Activated CD8-positive, alpha-beta memory T cell treated with anti-CD3 and anti-CD28 coated beads, Interleukin-2, amount 50 U/mL, for 4 hours (primary cell): ENCODE measurements at places on chromosomes 12 and 14.
A peak's percentile ranks its signal among the peaks of the same experiment; 100 is the strongest.

DNA sequence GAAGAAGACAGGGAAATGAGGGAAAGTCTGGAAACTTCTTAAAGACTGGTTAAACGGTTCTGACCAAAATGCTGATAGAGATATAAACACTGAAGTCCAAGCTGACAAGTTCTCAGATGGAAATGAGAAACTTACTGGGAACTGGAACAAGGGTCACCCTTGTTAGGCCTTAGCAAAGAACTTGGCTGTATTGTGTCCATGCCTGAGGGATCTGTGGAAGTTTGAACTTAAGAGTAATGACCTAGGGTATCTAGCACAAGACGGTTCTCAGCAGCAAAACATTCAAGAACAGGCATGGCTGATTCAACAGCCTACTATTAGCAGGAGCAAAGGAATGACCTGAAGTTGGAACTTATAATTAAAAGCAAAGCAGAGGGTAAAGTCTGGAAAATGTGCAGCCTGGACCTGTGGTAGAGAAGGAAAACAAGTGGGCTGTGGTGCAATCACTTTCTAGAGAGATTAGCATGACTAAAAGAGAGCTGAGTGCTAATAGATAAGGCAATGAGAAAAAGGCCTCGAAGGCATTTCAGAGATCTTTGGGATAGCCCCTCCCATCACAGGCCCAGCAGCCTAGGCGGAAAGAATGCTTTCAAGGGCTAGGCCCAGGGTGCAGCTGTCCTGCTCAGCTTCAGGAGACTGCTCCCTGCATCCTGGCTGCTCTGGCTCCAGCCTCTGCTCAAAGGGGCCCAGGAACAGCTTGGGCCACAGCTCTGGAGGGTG is 60.3 kb downstream of the ATP2B1 start:
- no peak for DNase-seq

GRCh38 chr12:73629893-73630831 is 907.5 kb upstream of the ATXN7L3B start:
- DNase-seq: no peak

DNA sequence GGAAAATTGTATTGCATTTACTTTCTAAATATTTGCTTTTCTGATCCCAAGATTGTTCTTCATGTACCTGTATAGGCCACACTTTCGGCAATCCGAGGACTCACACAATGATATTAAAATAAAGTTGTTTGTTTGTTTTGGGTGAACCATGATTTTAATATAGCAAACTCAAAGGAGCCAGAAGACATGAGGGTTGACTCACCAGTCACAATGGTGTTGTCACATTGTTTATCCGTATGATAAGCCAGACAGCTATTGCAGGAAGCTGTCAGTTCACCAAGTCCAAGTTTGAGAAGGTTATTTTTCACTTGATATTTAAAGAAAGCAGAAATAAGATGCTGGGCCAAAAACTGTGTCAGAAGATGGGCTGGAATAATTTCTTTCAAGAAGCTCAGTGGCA is 67.1 kb upstream of the CPM start:
- no peak for DNase-seq

DNA sequence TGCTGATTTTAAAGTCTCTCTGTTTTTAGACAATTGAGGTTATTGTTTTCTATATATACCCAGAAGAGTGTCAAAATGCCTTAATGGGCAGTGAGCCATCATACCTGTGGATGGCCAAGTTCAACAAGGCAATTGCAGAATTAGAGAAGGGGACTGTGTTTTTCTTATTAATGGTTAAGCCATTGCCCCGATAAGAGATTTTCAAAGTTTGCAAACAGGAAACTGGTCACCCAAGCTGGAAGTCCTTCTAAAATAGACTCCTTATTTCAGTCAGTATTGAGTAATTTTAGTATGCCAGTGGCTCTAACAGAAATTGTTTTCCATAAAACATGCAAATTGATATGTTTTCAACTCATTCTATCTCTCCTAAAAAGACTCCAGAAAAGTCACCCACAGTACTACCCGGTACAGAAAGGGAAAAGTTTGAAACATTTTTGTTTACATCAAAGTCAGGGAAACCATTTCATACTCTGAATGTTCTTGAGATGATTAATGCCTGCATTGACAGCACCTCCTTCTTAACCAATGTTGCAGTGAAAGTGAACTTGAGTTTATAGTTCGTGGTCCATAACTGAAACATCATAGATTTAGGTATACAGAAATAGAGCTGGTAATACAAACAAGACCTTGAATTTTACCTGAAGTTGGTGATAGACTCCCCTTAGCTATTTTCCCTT is 191.1 kb downstream of the TMX1 start:
- no peak for DNase-seq

- DNase-seq: no peak
Measured at GRCh38 chr12:77685112-77685511, 145.6 kb upstream of the NAV3 start.

GRCh38 chr12:12582193-12582881 is 19.7 kb upstream of the DUSP16 start:
- DNase-seq: no peak

DNA sequence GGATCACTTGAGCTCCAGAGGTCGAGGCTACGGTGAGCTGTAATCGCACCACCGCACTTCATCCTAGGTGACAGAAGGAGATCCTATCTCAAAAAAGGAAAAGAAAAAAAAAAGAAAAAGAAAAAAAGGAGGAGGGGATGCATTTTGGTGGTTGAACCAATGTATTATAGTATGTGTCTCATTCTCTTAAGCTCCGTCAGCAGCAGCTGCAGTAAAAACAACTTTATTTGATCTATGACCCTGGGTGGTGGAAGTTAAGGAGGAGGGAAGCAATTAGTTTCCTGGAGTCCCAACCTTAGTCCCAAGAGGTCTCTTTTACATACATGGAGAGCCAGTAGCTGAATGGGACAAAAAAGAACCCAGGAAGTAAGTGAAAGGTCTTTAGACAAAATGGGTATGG is 26.8 kb upstream of the APOF start:
- DNase-seq: no peak

GRCh38 chr14:90995785-90996184 is 64.7 kb downstream of the RPS6KA5 start:
- DNase-seq: no peak

GRCh38 chr14:103872481-103873113 is 25.2 kb upstream of the PPP1R13B start:
- DNase-seq: no peak

GRCh38 chr14:68263563-68264259 is 444.1 kb downstream of the RAD51B start:
- no peak for DNase-seq

DNA sequence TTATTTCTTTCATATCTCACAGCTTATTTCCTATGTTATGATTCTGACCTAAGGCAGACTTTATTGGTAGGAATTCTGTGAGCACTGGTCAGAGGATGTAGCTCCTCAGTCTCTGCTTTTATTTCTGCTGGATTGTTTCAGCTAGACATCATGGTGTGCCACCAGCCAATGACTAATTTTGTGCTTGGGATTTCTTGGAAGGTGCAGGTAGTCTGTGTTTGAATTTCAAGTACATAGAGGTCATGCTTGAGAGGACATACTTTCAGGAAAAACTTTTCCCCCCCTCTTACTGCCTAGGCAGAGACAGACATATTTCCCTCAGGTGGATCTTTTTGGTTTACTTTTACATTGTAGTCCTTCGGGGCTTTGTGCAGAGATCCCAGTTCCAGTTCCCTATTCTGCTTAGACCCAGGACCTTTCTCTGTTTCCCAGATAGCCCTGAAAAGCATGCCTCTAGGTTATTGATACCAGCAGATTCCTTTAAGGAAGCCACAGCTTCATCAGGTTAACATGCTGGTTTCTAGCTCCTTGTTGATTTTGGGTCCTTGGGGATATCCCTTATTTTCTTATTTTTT is 28.6 kb downstream of the BRMS1L start:
- DNase-seq: no peak

GRCh38 chr12:58741226-58741625 is 179.1 kb downstream of the LRIG3 start:
- DNase-seq: no peak

- DNase-seq: peak; percentile 25
Measured at GRCh38 chr12:2291182-2291832, 238.5 kb downstream of the CACNA1C start.

DNA sequence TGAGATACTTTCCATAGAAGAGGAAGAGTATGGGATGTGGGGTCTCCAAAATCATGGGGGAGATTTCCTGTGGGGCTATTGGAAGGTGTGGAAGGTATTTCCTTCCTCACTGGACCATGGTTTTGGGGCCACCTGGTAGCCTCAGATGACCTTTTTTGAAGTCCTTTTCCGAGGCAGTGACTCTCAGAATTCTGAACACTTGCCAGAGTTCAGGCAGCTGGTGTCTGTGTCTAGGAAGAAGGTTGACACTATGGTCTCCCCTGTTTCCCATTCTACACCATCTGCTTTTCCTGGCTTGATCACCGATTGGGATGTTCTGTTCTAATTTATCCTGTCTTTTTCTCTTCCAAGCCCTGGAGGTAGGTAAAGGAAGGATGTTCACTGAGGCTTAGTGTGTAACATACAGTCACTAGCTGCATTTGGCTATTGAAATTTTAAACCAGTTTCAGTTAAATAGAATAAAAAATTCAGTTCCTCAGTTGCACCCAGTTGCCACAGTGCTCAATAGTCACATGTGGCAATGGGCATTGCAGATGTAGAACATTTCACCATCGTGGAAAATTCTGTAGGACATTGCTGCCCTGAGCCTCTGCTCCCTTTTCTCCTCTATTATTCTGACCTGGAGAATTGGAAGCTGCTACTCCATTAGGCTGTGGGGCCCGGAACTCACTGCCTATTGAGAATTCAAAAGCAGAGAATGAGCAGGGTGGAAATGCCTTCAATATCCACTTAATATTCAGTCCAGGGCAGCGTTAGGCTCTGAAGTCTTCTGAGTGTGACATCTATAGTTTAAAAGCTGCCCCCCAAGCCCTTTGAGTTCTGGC is 11.0 kb upstream of the PLEKHG3 start:
- no peak for DNase-seq

GRCh38 chr14:29242755-29243754 is 476.5 kb downstream of the FOXG1 start:
- DNase-seq: no peak

GRCh38 chr12:47223848-47224213 is 144.1 kb upstream of the AMIGO2 start:
- no peak for DNase-seq

GRCh38 chr12:106488884-106489283 is 93.9 kb upstream of the RFX4 start:
- DNase-seq: no peak

DNA sequence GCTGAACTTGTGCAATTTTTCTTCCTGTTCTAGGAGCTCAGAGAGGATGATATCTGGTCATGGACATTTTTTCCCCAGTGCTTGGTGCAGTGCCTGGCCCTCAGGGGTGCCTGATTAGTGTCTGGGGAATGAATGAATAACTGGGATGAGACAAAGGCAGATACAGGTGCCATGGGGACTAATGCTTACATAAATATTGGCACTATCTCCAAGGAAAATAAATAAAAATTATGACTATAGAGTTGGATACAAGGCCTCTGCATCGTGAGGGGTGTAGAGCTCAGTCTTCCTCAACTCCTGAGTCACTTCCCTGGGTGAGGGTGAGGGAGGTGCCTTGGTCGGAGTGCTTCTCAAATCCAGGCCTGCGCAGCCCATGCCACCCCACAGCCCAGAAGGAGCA is 188.6 kb downstream of the KCNA5 start:
- DNase-seq: no peak

DNA sequence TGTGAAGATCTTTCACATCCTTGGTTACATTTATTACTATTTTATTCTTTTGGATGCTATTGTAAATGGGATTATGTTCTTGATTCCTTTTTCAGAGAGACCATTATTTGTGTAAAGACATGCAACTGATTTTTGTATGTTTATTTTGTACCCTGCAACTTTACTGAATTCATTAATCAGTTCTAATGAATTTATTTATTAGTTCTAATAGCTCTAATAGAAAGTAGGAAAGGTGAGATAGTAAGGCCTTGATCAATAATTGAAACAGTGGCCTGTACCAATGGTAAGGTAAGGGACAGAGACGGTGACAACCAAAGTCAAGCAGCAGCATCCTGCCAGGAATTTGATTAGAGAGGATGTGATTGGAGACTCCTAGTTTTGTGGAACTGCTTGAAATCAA is 224.1 kb downstream of the PHLDA1 start:
- DNase-seq: no peak

DNA sequence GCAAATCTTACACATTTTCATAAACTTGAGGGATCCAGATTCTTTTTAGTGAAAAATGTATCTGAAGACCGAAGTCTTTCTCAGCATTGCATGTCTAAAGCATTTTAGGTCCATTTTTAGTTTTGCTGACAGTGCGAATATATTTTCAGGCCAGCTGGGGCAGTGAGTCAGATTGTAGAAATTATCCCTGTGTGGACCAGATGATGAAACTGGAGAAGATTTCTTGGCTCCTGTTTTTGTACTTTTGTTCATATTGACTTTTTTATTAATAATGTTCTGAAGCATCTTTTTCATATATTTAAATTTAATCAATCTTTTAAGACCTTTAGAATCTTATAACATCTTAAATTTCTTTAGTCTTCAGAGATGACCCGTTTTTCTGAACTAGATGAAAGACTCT is 173.1 kb downstream of the FLRT2 start:
- DNase-seq: no peak

- DNase-seq: no peak
Measured at GRCh38 chr14:104739026-104739425, 13.9 kb upstream of the SIVA1 start.

GRCh38 chr12:72282721-72283120 is 10.6 kb downstream of the TRHDE start:
- no peak for DNase-seq

- peak; percentile 27 for DNase-seq
Measured at GRCh38 chr12:47949441-47950341, 13.7 kb upstream of the TMEM106C start.

- no peak for DNase-seq
Measured at GRCh38 chr12:52055731-52056711, 4.8 kb downstream of the NR4A1 start.

GRCh38 chr12:112217647-112218046 is 92.3 kb downstream of the TRAFD1 start:
- no peak for DNase-seq

- no peak for DNase-seq
Measured at GRCh38 chr12:40946612-40947194, 241.4 kb upstream of the PDZRN4 start.

- no peak for DNase-seq
Measured at GRCh38 chr14:35927727-35928126, 101.6 kb downstream of the BRMS1L start.

DNA sequence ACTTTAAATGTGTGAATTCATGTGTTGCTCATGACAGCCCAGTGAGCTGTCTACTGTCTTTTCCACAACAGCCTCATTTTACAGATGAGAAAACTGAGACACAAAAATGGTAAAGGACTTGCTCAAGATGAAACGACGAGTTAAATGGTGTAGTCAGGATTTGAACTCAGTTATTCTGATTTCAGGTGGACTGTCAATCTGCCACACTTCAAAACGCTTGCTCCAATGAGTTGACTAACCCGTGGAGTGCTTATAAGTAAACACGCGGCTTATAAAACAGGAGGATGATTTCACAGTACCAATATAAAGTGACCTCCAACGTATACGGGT is 652 bp upstream of the POLE2 start:
- no peak for DNase-seq

- DNase-seq: no peak
Measured at GRCh38 chr12:131065279-131065678, 111.6 kb downstream of the ADGRD1 start.
